Head of caudate nucleus (tissue), 42 donors: ENCODE measurements at places on chromosomes 2 and 18.

DNA sequence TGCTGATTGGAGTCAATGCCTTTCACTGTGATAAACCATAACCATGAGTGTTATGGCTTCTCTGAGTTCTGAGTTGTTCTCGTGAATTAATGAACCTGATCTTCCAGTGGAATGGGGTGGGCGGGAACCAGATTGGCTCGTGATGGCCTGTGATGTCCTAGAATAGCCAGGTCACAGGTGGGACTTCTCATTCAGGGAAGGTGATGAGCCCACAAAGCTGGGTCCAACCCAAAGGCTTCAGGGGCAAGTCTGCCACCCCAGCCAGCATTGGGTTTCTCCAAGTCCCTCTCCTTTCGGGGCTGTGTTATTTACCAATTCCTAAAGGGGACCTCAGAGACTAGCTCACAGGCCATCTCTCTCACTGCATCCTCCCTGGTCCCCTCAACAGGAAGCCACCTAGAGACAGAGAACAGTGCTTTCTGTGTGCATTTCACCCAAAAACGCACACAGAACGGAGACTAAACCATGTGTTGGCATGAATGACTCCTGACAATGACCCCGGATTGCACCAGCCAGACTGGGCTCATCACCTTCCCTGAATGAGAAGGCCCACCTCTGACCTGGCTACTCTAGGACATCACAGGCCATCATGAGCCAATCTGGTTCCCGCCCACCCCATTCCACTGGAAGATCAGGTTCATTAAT lies 85.5 kb downstream of the MALT1 start:
- no peak for DNase-seq

DNA sequence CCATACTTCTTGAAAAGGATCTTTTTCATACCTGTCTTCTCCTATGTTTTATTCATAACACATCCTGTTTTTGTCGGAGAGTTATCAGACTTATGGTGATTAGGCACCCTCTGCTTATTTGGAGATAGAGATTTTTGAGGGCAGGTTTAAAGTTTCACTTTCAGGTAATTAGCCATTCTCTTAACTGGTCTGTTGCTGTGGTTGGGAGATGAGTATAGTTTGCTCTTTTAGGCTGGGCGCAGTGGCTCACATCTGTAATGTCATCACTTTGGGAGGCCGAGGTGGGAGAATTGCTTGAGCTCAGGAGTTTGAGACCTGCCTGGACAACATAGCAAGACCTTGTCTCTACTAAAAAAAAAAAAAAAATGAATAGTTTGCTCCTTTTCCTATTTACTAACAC lies 25.3 kb downstream of the SFTPB start:
- no peak for DNase-seq

GRCh38 chr2:223731503-223731902 lies 105.9 kb downstream of the AP1S3 start:
- no peak for DNase-seq

- DNase-seq, result no peak
Observed at GRCh38 chr2:49959961-49960553, 805.7 kb upstream of the FSHR start.
